ENCODE measurements at places on chromosomes 1 and 21.

- DNase-seq: no peak
These were observed 14.2 kb downstream of the PTPN14 start for GRCh38 chr1:214537219-214537618.

GRCh38 chr1:31952825-31953220 is 14.7 kb upstream of the PTP4A2 start:
- DNase-seq: no peak

DNA sequence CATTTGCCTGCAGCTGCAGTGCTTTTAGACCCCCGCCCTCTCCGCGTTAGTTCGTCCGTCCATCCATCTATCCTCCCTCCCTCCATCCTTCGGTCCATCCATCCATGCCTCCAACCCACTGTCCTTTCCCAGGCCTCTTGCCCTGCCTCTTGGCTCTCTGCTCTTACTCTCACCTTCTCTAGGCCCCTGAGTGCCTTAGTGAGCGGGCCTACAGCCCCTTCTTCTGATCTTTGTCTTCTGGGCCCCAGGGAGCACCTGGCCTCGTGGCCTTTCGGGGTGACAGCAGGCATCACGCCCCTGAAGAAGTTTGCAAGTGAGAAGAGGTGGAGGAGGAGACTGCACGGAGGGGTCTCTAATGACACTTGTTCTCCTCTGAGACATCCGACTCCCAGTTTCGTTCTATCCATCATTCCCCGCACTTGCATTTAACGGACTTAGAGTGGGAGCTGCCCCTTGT is 842 bp downstream of the ATXN7L2 start:
- DNase-seq: no peak

DNA sequence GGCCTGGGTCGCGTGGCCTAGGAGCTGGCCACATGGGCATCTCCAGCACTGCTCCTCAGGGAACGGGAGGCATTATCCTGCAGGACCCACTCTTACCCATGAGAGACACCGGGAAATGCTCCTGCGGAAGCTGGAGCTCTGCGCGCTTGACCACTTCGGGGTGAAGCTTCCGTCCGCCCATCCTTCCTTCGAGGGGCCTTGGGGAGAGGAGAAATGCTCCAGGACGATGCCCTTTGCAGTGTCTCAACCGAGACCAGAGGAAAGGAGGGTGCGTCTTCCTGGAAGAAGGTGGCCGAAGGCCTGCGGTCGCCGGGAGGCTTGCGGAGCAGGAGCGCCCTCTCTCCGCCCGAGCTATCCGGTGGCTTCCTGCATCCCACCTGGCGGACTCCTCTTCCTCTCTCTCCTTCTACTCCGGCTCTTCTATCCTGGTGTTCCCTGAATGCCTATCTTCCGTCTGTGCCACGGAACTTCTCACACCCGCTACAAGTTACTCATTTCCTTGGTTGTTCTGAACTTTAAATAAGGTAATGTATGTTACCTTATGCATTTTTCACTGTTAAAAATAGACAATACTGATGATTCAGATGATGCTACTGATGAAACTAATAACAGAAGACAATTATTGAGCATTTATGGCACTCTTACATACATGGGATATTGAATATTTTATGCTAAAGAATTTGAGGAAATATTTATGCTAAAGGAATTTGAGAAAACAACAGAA is 91.4 kb downstream of the PRKAB2 start:
- DNase-seq: no peak

DNA sequence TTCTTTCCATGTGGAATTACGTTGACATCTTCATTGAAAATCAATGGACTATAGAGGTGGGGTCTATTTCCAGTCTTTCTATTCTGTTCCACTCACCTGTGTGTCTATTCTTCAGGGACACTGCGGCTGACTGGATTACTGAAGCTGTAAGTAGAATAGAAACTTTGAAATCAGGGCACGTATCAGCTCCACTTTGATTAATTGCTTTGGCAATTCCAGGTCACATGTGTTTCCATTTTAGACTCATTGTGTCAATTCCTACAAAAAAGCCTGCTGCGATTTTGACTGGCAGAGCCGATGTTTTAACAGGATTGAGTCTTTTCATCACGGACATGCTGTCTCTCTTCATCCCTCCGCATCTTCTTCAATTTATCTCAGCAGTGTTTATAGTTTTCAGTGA is 20.9 kb upstream of the RNF223 start:
- DNase-seq: no peak

- no peak for DNase-seq
These were observed 65.4 kb downstream of the CEP350 start for GRCh38 chr1:180020017-180020416.

- no peak for DNase-seq
These were observed 27.8 kb upstream of the TINAGL1 start for GRCh38 chr1:31548534-31548906.

DNA sequence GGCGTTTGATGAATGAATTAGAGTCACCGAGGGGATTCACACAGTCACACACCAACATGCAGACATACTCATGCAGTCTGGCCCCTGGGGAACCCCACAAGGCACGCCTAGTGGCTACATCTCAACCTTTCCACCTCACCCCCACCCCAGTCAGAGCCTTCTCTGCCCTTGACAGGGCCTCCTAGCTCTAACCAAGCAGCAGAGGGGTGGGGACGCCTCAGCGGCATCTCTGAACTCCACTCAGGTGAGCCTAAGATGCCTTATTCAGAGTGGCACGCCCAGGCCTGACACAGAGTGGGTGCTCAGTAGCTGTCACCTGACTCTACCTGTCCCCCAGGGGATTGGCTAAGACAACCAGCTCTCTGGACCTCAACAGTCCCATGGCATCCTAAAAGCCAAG is 3.7 kb upstream of the SDC3 start:
- DNase-seq: peak; percentile 18

DNA sequence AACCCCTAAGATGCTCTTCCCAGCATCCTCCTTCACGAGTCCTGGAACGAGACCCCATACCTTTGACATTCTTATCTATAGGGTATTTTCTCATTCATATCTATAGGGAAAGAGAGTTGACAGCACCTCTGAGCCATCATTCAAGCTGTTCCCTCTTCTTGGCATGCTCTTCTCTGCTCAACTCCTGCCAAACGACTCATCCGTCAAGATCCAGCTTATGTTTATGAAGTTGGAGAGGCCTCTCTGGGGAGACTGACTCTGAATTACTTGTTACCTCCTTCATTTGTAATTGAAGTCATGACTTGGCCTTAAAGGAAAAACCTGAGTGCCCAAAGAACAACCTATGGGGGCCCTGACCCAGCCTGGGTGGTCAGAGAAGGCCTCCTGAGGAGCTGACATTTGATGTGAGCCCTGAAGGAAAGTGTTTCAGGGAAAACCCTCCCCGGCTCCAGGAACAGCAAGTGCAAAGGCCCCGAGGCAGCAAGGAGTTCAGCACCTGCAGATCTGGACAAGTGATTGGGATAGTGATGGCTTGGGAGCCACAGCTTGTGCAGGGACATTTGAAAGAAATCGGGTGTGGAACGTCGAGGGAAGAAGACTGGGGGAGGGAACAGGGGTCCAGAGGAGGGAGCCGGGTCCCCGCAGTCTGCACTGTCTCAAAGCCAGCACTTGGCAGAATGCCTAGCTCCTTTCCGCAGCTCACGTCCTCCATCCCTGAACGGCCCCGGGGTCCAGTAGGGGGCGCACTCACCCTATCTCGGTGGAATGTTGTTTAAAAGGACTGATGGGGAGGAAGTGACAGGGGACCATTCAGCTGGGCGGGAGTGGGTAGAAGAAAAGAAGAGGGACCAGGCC is 14.0 kb upstream of the CDA start:
- peak; percentile 73 for DNase-seq

- no peak for DNase-seq
These were observed 9.6 kb upstream of the GPR37L1 start for GRCh38 chr1:202112859-202113689.

GRCh38 chr21:29091033-29091432 is 17.6 kb upstream of the CCT8 start:
- no peak for DNase-seq

- peak; percentile 54 for DNase-seq
These were observed 276.7 kb downstream of the PCP4 start for GRCh38 chr21:40143822-40144525.

DNA sequence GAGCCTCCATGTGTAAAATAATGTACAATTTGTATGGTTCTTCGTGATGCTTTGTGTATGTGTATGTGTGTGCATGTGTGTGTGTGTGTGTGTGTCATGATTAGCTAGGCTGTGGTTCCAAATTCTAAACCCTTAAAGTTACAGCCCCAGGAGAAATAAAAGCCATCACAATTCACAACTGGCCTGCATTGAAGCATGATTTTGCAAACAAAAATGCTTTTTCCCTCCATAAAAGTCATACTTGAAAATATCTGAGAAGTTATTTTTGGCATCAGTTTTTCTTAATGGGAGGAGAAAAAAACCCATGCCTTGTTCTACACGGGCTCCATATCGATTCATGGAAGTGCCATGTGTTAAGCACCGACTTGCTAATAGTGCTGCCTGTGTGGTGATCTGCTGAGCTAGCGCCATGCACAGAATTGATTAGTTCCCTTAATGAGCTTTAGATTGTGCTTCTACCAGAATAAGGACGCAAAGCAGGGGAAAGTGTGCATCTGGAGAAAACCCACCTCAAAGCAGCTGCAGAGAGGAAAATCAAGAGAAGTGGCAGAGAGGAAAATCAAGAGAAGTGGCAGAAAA is 207.3 kb downstream of the DSCAM start:
- DNase-seq: no peak

- no peak for DNase-seq
These were observed 284.6 kb upstream of the DPYD start for GRCh38 chr1:98205291-98206017.

GRCh38 chr1:226470921-226471866 is 63.3 kb upstream of the PARP1 start:
- no peak for DNase-seq

DNA sequence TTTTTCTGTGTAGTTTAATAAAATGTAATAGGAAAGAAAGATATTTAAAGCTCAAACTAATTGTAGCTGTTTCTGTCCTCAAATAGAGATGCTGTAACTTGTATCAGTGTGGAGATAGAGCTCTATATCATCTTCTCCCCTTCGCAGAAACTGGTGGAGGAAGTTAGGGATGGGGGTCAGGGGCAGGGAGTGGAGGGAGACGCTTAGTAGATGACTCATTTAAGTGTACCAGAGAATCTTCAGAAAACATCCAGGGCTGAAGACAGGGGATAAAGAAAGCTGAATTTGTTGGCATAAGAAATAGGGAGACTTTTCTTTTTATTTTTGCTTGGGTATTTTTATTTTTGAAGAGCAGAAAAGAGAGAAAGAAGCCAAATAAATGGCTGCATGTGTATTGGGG is 282.6 kb upstream of the DPYD start:
- no peak for DNase-seq

- no peak for DNase-seq
These were observed 58.5 kb downstream of the RGS21 start for GRCh38 chr1:192375306-192375705.

- DNase-seq: no peak
These were observed 860.0 kb downstream of the LTN1 start for GRCh38 chr21:28132713-28133112.

DNA sequence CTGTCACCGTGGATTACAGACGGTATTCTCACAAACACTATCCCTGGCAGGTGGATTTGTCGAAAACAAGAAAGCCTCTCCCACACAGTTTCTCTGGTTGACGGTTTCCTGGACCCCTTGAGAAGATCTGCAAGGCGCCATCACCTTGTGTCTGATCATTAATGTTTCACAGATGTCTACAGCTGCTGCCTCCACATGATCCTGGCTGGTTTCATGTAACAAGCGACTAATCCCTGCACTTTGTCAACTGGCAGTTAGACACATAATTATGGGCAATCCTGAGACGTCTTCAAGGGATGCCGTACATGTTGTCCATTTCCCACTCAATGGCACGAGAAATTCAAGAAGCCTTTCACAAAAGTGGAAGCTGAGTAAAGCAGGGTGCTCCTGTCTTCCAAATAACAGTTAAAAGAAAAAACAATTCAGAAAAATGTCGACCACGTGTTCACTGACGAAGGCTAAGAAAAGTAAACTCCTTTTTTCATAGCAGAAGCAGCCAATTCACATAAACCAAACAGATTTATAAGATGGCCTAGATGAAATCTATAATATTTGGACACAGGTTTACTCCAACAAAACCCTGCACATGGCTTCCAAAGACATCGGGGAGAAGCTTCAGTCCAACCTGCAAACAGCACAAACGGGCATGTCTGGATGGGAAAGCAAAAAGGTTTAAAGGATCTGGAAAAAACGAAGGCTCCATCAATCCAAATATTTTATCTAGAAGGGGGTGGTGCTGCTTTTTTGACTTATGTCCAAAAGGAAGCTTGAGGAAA is 52.2 kb downstream of the CAPZB start:
- DNase-seq: no peak

- no peak for DNase-seq
These were observed 7.5 kb upstream of the HSD11B1 start for GRCh38 chr1:209697126-209697525.

DNA sequence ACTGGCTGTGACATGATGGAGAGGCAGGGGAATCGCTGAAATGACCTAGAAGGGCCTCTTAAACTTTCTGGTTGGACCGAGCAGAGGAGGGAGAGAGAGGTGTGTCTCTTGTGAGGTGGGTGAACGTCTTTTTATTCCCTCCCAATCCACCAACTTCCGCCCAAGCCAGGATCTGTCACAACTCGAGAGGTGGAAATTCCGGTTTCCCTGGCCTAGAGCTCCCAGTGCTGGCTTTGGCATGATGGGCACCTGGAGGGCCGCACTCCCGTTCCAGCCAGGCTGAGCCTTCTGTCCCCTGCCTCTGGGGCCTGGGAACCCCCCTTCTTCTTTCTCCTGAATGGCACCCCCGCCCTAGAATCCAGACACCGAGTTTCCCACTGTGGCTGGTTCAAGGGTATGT is at the start of gene SEMA4A:
Gene SEMA4A (plus strand): TSS at position 224 of the 400 bp plus-strand sequence. CDS start 994 bp downstream, outside the sequence.
- no peak for DNase-seq
